ENCODE measurements at places on chromosomes 2 and 18.

GRCh38 chr18:80159713-80160636 lies 50.9 kb downstream of the ADNP2 start:
- peak; percentile 21 for DNase-seq

GRCh38 chr2:20565623-20566236 lies 85.2 kb downstream of the HS1BP3 start:
- DNase-seq, result no peak

- DNase-seq, result no peak
Measured at GRCh38 chr2:85303780-85304531, 23.8 kb downstream of the TGOLN2 start.

GRCh38 chr2:165631089-165631488 lies 161.6 kb downstream of the CSRNP3 start:
- no peak for DNase-seq

- no peak for DNase-seq
Measured at GRCh38 chr18:77344786-77345500, 95.3 kb downstream of the GALR1 start.

GRCh38 chr2:101809698-101810097 lies 112.2 kb downstream of the MAP4K4 start:
- no peak for DNase-seq

GRCh38 chr2:176612736-176613135 lies 343.5 kb downstream of the MTX2 start:
- no peak for DNase-seq

DNA sequence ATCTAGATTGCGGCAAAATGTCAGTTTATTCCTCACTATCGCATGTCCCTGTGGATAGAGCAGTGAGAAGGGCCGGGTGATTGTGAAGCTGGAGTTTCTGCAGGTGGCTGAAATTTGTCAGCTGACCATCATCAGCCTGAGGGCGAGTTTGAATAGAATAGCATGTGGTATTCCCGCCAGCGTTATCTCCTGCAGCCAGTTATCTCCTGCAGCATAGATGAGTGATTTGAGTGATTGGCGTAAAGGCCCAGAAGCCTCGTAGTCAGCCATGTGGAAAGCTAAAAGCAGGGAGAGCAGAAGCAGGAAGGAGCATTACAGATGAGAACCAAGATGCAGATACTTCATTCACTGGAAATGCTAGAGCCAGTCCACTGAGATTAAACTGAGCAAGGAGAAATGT lies 65.5 kb downstream of the CABLES1 start:
- no peak for DNase-seq

- no peak for DNase-seq
Measured at GRCh38 chr2:127655209-127656073, 9.5 kb downstream of the GPR17 start.
